ENCODE measurements at places on chromosomes 11 and 22.

GRCh38 chr11:84420271-84420670 is 1134.1 kb upstream of the CCDC90B start:
- DNase-seq: no peak

- DNase-seq: peak; percentile 71
Measured at GRCh38 chr11:19714387-19715363, 2.0 kb downstream of the NAV2 start.

DNA sequence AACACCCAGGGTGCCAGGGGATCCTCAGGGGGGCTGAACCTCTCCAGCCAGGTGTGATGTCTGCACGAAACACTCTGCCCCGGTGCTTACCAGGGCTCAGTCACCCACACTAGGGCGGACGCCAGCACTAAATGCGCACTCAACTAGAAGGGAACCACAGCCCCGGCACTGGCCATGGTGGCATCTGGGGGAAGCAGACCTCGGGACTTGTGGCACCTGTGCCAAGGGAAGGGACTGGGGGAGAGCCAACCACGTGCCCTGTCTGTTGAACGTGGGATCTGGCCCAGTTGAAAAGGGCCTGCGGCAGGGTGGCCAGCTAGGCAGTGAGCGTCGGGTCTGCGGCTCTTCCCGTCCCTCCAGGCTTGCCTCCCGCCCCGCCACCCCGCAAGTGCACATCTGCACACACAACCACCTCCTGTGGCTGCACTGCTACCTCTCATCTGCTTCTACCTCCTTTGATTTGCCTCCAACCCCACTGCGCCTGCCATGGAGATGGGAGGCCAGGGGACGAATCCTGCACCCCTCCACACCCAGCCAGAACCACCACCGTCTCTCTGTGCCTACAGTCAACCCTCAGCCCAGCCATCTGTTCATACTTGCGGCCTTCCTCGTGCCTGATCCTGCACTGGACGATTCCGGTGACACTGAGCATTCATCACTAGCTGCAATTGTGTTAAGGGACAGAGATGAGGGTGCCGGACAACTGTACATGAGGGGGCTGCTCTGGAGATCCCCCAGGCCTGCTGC is 15.0 kb upstream of the MOB2 start:
- no peak for DNase-seq

DNA sequence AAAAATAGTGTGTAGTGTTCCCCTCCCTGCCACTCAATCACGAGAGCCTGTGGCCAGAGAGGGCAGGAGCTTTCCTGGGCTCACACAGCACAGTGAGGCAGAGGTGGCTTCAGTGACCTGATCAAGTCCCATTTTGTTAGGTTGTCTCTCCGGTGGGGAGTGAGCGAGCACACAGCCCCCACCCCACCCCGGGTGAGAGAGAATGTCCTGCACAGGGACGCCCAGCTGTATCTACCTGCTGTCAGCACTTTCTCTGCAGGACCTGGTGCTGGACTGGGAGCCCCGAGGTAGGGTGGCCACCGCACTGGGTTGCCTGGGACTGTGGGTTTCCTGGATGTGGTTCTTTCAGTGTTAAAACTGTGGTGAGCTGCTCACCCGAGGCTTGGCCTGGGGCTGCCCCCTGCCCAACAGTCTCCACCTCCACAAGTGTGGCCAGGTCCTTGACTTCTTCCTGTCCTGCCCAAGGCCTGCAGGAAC is 6.1 kb downstream of the CAPN5 start:
- DNase-seq: no peak

DNA sequence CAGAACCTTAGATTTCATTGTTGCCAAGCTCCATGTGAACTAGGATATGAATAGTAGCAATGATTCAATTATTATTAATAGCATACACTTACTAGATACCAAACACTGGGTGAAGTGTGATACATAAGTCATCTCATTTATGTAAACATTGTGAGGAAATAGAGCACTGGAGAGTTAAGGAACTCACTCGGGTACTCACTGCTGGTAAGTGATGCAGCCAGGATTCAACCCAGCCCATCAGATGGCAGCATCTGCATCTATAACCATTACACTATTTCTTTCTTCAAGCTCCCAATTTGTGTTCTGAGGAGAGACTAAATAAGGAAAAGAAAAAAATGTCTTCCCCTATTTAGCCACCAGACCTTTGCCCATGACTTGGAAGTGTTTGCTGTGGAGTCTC is 10.2 kb upstream of the ALG8 start:
- DNase-seq: no peak

DNA sequence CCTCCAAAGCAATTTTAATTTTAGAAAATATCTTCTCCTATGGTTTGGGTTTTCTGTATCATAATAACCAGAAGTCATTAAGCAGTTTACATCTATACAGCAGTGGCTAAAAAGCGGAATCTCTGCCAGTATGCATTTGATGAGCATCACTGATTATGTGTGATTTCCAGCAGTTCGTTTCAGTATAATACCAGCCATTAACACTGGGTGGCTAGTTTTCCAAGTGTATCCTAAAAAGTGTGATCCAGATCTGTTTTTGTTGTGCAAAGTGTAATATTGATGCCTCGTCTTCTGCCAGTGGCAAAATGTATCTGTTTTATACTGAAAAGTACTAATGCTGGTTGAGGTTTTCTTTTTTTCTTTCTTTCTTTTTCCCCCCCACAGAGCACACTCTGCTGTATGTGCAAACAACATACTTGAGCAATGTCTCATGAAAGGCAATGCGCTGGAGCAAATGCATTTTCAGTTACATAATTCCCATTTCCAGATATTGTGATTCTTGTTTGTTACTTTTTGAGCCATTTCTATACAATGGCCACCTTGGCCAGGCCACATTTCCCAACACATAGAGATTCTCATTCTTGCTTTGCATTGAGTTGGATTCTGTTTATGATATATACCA is 64.2 kb downstream of the SLC36A4 start:
- no peak for DNase-seq

DNA sequence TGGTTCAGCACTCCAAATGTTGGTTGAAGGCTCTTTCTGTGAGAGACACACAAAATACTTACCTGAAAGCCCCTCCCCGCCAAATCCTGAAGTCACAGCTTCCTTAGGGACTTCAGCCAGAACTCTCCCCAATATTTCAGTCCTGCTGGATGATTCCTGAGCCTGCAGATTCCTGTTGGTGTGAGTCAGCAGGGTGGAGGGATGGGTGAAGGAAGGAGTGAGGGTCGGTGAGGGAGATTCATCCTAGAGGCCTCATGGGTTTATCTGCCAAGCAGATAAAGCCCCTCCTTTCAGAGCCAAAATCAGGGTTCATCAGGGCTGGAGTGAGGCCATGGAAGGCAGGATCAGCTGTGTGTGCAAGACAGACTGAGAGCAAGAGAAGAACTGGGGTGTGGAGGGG is 37.9 kb downstream of the SMIM38 start:
- no peak for DNase-seq

GRCh38 chr11:134516529-134516928 is 104.5 kb upstream of the B3GAT1 start:
- no peak for DNase-seq

GRCh38 chr22:19514831-19515565 is 9.2 kb downstream of the CLDN5 start:
- DNase-seq: no peak

GRCh38 chr22:32839831-32840584 is 38.5 kb downstream of the TIMP3 start:
- DNase-seq: no peak

DNA sequence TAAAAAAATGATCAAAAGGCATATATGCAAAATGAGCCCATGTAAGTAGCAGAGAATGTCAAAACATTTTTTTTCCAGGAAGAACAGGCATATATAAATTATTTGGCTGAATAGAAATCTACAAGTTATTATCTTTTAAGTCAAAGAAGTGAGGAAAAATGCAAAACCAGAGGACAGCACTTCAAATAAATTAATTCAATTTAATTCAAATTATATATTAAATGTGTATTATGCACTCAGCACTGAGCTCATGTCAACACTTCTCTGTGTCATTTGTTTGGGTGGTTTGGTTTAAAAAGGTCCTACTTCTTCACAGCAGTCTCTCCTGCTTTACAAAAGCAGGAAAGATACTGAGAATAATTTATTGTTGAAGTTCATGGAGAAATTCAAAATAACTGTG is 41.9 kb upstream of the PDGFD start:
- no peak for DNase-seq

- DNase-seq: no peak
Measured at GRCh38 chr11:4830346-4830745, 9.2 kb downstream of the OR51F2 start.

- DNase-seq: peak; percentile 79
Measured at GRCh38 chr11:17351510-17352176, at the start of gene NCR3LG1. Gene NCR3LG1, plus strand, starts transcription at chr11:17351800. Its CDS starts 170 bp downstream, at chr11:17351970.

- DNase-seq: no peak
Measured at GRCh38 chr22:48101704-48102103, 1339.3 kb downstream of the TBC1D22A start.

DNA sequence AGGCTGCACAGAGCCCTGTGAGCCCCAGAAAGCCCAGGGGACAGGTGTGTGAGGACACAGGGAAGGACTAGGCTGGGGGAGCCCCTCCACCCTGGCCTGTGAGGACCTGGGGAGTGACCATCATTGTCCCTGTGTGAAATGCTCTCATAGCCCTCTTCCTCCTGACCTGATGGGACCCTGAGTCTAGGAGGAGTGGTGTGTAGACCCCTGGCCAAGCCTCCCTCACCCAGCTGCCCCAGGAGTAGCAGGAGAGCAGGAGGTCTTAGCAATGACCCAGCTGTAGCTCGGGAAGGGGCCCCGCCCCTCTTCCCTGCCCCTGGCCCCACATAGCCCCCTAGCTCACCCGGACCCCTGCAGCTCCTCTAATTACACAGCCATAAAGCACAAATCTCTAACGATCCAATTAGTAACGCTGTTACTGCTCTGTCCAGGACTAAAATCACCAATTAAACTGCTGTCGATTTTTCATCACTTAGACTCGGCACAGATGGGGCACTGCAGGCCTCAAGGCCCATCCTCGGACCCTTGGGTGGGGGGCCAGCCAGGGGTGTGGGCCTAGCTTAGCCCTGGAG is 6.6 kb upstream of the CABP7 start:
- no peak for DNase-seq

DNA sequence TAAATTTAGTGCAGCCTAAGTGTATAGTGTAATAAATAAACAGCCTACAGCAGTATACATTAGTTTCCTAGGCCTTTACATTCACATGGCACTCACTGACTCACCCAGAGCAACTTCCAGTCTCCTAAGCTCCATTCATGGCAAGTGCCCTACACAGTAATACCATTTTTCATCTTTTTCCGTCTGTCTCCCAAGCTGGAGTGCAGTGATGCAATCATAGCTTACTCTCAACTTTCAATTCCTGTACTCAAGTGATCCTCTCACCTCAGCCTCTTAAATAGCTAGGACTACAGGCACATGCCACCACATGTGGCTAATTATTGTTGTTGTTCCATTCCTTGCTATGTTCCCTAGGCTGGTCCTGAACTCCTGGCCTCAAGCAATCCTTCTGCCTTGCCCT is 54.4 kb downstream of the FCHSD2 start:
- DNase-seq: no peak

- no peak for DNase-seq
Measured at GRCh38 chr11:91854171-91854570, 370.4 kb upstream of the FAT3 start.

GRCh38 chr11:9273376-9274336 is 8.5 kb upstream of the DENND5A start:
- no peak for DNase-seq

DNA sequence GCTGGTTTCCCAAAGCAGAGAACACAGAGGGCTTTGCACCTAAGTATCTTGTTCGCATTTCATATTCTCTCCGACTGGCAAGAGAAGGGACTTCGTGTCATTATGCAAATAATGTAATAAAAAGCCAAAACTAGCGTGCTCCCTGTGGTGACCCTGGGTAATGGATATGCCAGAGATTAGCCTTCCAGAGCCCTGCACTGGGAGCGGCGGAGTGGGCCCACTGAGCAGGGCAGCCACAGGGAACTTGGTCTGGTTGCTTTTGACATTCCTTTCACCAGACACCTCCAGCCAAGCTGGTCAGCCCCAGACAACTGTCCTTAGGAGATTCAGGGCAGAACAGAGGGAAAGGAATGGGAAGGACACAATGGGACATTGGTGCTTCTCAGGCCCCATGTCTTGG is 56.1 kb downstream of the FLI1 start:
- no peak for DNase-seq

DNA sequence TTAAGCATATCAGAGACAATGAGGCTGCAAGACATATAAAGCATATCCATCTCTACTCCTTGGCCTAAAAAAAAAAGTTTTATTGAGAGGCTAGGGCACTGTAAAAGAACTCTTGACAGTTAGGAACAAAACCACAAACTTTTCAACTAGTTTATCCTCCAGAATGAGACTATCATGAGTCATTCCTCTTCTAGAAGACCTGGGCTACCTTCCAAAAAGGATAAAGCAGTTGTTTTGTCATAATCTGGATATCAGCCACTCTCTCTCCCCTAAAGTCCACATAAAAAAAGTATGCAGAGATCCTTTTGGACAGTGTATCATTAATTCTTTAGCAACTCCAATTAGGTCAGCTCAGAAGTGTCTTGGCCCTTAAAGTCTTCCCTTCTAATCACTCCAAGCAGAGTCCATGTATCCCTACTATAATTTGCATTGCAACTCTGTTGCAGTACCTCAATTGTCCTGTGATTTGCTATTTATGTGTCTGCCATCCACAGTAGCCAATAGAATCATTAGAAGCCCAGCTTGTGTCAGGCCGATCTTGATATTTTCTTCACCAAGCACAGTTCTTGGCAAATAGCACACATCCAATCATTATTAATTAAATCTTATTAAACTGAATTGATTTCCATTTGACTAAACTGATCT is 10.4 kb downstream of the OR51T1 start:
- no peak for DNase-seq

DNA sequence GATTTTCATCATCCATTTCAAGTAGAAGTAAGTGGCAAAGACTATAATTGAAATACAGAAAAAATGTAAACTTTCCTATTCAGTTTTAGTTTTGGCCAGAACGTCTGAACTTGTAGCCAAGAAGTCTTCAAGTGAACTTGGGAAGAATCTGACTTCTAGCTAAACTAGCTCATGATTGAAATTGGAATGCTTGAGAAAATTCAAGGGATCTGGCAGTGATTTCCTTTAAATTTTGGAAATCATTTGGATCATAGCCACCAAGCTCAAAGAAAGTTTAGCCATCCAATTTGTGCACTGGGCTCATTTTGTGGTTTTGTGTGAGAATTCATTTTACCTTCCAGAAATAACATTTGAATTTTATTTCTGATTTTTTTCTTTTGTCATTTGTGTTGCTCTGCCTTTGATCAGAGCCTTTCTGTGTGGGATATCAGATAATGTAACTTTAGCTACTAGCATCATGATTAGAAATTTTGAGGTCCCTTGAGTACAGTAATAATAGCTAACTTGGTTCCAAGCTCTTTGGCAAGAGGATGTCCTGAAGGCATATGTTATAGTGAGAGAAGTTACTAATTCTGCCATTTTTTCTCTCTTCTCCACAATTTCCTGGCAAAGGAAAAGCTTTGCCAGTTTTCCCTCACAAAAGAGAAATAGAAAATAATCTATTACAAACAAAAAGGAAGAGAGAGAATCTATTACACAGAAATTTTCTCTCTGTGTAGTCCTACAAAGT is 2123.7 kb upstream of the RAG2 start:
- DNase-seq: no peak

GRCh38 chr11:83681906-83682610 is 395.9 kb upstream of the CCDC90B start:
- no peak for DNase-seq

All from right atrium auricular region (tissue), 2 donors.